Tibial nerve (tissue), 4 donors: ENCODE measurements at places on chromosomes 12 and 14. TPM values are rescaled to one million over a fixed set of nuclear protein-coding genes. Genes with fewer than 3 reads are reported as not detected.

Gene EVL
- total RNA-seq = 42.6 TPM

- no peak for DNase-seq
Measured at GRCh38 chr14:67485501-67486095, 2.9 kb downstream of the TMEM229B start.

DNA sequence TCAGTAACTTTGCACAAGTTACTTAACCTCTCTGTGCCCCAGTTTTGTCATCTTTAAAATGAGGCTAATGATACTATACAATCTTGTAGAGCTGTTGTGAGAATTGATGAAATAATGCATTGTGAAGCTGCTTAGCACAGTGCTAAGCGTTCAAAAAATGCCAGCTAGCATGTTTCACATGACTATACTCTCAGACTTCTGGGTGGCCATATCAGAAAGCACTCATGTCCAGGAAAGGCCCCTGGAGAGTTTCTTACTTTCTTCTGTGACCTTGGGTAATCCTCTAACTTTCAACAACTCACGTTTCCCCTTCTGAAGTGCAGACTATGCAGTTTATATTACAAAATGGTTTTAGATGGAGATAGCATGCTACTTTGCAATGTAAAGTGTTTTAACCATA is 68.1 kb downstream of the TPH2 start:
- DNase-seq = no peak

Gene SIX1
- 5.9 TPM for total RNA-seq

- no peak for DNase-seq
Measured at GRCh38 chr12:848882-849527, 96.6 kb downstream of the WNK1 start.

DNA sequence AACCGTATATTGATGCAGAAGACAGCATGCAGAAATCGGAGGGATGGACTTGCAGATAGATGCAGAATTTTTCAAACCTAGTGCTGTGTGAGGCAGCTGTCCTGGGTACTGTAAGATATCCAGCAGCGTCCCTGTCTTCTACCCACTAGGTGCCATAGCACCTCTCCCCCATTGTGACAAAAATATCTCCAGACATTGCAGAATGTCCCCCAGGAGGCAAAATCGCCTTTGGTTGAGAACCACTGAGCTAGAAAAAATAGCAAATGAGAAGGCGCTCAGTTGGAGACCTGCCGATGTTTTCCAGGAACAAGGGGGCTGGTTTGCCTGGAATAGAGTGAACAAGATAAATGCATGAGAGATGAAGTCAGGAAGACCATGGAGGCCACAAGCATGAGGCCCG is 67.9 kb upstream of the TMEM132D start:
- no peak for DNase-seq
